ENCODE measurements at places on chromosomes 1 and 21.
A peak's percentile ranks its signal among the peaks of the same experiment; 100 is the strongest.

DNA sequence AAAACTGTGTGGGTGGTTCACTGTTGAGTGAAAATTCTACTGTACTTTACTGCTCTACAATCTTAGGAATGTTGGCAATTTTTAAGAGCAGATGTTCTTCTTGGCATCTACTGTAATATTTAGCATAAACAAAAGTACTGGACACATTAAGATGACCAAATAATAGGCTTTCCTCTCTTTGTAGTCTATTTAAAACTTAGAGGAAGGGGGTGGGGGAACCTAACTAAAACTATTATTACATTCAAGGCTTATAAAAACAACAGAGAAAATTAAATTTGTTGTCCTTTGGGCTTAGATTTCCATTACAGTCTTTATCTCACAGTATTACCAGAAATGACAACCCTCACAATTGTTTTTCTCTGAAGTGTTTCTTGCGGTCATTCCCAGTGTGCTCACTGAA lies 181.2 kb downstream of the PLPPR4 start:
- DNase-seq: peak; percentile 4

GRCh38 chr1:226360106-226360746 lies 47.7 kb downstream of the PARP1 start:
- DNase-seq: no peak

- DNase-seq: no peak
These were observed 154.5 kb upstream of the C1orf87 start for GRCh38 chr1:60228041-60228491.

DNA sequence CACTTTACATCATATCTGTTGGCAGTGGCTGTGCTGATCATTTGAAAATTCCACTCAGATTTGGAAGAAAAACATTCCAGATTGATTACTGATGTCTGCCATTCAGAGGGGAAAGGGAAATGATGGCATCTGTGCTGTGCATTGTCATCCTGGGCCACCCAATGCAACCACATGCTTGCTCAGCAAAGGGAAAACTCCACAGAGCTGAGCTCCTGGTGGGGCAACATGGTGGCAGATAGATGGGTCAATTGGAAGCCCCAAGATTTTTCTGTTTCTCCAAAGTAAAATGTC lies 11.8 kb downstream of the OXCT2 start:
- no peak for DNase-seq

- DNase-seq: no peak
These were observed 372.8 kb upstream of the DUSP10 start for GRCh38 chr1:222114536-222115156.

DNA sequence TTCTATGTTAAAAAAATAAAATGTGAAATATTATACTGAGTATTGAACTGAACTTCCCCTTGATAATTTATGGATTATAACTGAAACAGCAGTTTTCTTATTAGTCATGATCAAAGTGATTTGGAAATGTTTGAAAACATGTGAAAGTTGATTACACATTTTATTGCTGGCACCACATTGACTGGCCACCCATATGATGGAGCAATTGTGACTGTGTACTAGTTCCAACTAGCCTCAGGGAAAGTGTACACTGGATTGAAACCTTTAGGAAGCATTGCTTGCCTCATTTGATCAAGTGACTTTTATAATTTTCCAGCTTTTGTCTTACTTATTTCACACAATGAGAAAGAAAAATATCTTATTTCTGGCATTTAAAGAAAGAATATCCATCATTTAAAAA lies 128.0 kb upstream of the ADGRL2 start:
- no peak for DNase-seq

DNA sequence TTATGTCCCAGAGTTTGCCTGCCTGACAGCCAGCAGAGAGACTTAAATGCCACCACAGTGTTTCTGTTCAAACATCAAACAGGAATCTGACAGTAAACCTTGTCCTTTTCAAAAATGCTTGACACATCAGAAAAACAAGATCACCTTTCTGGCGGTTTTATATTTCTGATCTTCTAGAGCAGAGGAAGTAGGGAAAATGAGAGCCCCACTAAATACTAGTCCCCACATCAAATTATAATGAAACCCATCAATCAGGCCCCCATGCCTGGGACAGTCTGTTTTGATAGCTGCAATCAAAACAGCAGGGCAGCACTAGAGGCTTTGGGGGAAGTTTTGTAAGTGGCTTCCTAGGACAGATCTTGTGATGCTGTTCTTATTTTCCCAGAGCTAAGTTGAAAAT lies 129.3 kb downstream of the CNIH3 start:
- no peak for DNase-seq

DNA sequence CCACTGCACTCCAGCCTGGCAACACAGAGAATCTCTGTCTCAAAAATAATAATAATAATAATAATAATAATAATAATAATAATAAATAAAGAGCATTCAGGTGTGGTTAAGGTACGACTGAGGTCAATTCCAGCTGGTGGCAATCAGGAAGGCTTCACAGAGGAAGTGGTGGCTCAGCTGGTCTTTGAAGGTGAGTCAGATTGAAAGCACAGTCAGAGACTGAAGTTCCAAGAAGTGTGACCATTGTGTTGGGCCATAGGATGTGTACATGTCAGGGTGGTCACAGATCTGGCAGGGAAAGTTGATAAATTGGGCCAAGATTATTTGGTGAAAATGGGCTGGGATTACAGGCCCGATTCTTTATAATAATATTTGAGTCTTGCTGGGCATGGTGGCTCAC lies 31.0 kb upstream of the MED18 start:
- DNase-seq: no peak

GRCh38 chr1:11991969-11992676 lies 11.9 kb downstream of the MFN2 start:
- no peak for DNase-seq

DNA sequence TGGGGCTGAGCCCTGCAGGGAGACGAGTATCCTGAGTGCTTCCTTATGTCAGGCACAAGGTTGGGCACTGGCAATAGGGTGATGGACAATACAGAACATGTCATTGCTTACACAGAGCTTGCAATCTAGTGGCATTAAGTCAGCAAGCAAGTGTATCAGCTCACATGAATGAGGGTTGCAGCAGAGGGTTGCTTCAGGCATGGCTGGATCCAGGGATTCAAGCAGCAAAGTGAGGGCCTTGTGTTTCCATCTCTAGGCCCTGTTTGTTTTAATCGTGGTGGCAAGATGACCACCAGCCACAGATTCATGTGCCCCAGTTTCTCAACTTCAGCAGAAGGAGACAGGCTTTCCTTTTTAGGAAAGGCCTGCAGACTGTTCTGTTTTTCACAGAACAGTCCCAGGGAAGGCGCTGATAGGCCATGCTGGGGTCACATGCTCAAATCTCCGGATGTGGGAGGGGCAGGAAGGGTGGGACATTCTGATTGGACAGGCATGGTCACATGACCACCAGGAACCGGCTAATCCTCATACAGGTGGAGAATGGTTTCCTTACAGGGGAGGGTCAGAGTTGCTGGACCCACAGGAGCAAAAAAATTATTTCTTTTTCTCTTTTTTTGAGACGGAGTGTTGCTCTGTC lies 14.4 kb downstream of the PLOD1 start:
- DNase-seq: no peak

DNA sequence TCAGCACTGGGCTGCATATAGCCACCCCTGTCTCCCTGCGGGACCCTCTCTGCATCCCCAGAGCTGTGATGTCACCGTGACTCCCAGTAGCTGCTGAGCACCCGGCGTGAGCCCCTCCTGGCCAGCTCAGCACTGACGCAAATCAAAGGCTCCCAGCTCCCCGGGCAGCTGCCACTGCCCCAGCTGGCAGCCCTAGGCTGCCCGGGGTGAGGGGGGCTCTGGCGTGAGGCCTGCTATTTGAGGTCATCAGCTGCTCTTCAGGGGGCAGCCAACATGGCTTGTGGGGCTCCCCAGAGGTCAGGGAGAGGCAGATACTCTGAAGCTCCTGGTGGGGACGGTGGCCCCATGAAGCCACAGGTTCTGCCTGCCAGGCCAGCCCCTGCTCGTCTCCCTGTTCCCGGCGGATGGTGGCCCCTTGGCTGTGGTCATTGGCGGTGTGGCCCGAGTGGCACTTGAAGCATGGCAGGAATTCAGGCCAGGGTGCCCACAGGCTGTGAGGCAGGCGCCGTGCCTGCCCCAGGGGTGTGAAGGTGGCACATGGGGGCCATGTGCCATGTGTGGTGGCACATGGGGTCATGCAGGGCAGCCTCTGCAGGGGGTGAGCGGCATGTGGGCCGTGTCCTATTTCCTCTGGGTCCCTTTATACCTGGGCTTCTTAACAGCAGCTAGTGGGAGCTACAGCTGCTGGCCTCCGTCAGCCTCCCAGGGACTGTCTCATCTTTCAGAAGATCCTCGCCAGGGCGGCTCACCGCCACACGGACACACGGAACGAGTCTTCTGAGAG lies 85.4 kb downstream of the SIK1 start:
- no peak for DNase-seq

- no peak for DNase-seq
These were observed 7.5 kb upstream of the CTPS1 start for GRCh38 chr1:40971966-40972365.

DNA sequence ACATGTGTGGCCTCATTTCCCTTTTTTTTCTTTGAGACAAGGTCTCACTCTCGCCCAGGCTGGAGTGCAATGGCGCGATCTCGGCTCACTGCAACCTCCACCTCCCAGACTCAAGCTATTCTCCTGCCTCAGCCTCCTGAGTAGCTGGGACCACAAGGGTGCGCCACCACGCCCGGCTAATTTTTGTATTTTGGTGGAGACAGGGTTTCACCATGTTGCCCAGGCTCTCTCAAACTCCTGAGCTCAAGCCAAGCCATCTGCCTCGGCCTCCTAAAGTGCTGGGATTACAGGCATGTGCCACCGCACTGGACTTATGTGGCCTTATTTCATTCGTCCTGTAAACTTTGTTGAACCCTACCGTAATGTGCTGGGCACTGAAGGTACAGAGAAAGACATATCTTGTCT lies 569 bp upstream of the WARS2 start:
- no peak for DNase-seq

- DNase-seq: no peak
These were observed 66.5 kb downstream of the USP24 start for GRCh38 chr1:55148676-55149075.

GRCh38 chr1:215076322-215076721 lies 6.2 kb upstream of the KCNK2 start:
- no peak for DNase-seq

DNA sequence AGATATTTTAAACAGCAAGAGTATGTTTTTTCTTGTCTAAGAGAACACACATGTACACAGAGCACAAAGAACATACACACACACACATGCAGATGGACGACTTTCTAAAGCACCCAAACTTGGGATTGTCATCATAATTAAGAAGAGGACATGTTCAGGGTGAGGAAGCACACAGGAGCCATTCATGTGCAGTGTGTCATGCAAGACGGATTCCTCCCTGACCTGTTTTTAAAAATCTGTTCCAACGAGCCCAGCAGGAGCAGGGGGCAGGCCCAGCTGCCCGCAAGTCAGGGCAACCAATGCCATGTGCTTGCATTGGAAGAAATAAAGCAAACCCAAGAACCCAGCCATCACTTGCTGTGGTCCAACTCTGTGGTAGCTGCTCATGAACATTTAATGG lies 167.3 kb upstream of the ZNF644 start:
- no peak for DNase-seq

DNA sequence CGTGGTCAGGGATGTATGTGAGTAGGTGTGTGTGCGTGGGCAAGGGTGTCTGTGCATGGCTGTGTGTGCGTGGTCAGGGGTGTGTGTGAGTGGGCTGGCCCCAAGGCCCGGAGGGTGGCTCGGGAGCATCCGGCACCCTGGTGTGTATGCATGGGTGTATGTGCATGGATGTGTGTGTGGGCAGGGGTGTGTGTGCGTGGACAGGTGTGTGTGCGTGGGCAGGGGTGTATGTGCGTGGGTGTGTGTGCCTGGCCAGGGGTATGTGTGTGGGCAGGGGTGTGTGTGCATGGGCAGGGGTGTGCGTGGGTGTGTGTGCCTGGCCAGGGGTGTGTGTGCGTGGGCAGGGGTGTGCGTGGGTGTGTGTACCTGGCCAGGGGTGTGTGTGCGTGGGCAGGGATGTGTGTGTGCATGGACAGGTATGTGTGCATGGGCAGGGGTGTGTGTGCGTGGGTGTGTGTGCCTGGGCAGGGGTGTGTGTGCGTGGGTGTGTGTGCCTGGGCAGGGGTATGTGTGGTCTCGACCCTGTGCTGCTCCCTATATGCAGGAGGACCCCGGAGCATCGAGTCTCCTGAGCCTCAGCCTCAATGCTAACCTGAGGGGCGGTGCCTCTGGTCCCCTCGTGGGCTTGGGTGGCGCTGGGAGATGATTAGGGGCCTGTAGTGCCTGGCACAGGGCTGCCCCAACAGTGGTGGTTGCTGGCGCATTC lies 16.3 kb downstream of the ARHGEF16 start:
- DNase-seq: no peak

DNA sequence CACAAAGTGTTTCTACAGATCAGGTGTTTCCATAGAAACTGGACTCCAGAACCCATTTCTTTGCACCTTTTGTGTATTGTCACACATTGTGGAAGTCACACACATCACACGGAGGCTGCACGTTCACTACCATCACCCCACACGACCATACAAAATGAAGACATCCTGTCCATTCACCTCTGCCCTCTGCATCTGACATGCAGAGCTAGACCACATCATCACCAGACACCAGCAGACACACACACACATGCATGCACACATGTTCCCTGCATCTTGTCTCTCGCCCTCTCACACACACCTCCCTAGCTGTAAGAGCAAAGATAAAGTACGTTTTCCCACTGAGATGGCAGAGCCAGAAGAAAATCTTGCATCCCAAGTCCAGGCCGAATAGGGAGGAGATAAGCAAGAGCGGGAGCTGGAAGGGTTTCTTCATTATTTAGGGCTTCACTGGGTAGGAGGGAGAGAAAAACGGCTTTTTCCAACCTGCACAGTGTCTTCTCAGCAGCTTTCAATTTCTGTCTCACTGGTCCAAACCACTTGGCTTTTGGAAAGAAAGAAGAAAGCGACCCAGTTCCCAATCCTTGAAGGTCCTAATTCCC lies 709 bp downstream of the PRELP start:
- DNase-seq: no peak

- DNase-seq: no peak
These were observed 4.5 kb upstream of the CATSPERE start for GRCh38 chr1:244456586-244456985.

- no peak for DNase-seq
These were observed 217.8 kb upstream of the ZRANB2 start for GRCh38 chr1:71298633-71299032.

DNA sequence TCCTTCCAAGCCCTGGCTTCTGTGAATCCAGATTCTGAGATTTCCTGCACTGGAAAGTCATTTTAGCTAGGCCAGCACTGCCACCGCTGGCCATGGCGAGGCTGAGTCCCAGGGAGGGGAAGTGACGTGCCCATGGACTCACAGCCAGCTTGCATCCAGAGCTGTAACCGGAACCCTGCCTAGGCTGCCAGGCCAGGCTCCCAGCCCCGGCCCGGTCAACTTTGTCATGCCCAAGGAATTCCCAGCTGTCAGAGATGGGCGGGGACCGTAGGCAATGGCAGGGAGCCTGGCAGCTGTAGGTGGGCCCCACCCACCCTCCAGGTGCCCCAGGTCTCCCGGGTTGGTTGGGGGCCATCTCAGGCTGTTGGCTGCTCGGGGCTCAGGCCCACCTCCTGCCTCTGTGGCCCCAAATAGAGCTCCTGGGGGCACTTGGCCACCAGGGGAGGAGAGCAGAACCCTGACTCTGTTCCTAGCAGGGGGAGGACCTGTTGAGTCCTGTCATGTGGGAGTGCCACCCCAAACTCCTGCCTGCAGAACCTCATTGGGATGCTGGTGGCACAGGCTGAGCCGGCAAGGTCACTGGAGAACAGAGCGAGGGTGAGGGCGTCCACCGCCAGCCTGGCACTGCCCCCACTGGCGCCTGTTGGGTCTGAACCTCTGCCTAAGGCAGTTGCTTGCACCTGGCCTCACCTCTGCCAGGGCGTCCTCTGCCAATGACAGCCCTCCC lies 57.8 kb downstream of the FOXO6 start:
- DNase-seq: peak; percentile 69

- no peak for DNase-seq
These were observed 85.2 kb downstream of the HLCS start for GRCh38 chr21:36881228-36881627.

All from renal pelvis (tissue), 12 donors.